ENCODE measurements at places on chromosomes 6 and 20. TPM values are rescaled to one million over a fixed set of nuclear protein-coding genes. Genes with fewer than 3 reads are reported as not detected.

Gene SLC17A2
- total RNA-seq: 39.8 TPM

Gene TMEM200A
- not detected for total RNA-seq

Gene HLA-DRB5
- total RNA-seq: 42.5 TPM

Gene MOG
- not detected for total RNA-seq

Gene TFAP2A
- 0.18 TPM for total RNA-seq

Gene PLAGL2
- total RNA-seq: 2.6 TPM

Gene SOBP
- 1.5 TPM for total RNA-seq

DNA sequence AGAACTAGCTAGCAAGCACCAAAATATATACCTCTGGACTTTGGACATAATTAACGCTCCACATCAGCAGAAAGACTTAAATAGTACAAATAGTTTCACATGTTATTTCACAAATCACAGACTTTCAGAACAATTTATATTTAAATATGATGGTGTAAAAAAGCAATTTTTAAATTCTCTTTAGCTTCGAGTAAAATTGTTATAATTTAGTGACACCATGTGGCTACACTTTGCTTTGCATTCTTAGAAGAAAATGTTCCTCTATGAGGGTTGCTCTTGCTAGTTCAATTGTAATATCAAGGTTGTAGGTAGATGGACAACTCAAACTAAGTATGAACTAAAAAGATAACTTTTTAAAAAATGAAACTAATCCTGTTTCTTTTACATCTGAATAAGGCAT, 69.0 kb downstream of the BTBD9 start:
- DNase-seq: no peak
